ENCODE measurements at places on chromosomes 1 and 21.

- no peak overlapping the region for H3K27ac ChIP-seq
- no peaks in the 10 kb centered on the region for H3K36me3 ChIP-seq
- DNase-seq: no peak
- no peaks in the 10 kb centered on the region for H3K27me3 ChIP-seq
- H3K4me1 ChIP-seq: no peaks in the 10 kb centered on the region
- H3K4me3 ChIP-seq: no peak overlapping the region
These were observed 244.3 kb downstream of the BARHL2 start for GRCh38 chr1:90472775-90473174.

DNA sequence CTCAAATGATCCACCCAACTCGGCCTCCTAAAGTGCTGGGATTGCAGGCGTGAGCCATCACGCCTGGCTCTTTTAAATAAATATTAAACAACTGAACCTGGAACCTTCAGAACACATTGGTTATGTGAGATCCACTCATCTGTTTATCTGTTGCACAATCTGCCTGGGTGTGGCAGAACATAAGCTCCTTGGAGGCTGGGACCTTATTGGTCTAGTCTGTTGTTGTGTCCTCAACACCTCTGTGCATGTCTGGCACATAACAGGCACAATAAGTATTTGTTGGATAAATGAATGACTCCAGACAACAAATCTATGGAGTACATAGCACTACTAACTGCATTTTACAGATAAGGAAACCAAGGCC lies 4.1 kb upstream of the NBL1 start:
- H3K4me3 ChIP-seq: no peak overlapping the region
- no peak for DNase-seq
- peaks cover 7% of the 10 kb centered on the region for H3K4me1 ChIP-seq
- no peaks in the 10 kb centered on the region for H3K36me3 ChIP-seq
- peaks cover 6% of the 10 kb centered on the region for H3K27me3 ChIP-seq
- H3K27ac ChIP-seq: no peak overlapping the region

DNA sequence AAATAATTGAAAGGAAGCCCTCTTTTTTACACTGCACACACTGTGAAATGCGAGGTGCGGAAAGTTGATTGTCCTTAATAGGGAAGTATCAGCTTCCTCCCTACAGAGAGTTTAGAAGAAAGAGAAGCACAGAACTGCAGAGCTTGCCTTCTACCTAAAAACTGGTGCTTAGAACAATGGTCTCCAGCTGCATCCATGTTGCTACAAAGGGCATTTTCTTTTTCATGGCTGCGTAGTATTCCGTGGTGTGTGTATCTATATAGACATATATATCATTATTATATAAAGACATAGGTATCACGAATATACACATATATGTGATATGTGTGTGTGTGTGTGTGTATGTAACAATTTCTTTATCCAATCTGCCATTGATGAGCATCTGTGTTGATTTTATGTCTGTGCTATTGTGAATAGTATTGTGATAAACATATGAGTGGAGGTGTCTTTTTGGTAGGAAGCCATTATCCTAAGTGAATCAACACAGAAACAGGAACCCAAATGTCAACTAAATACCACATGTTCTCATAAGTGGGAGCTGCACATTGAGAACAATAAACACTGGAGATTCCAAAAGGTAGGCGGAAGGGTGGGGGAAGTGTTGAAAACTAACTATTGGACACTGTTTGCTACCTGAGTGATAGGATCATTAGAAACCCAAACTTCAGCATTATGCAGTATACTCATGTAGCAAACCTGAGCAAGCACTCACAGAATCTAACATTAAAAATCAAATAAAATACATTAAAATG lies 290.0 kb upstream of the RUNX1 start:
- H3K4me3 ChIP-seq: no peak overlapping the region
- no peak overlapping the region for H3K27ac ChIP-seq
- H3K27me3 ChIP-seq: no peaks in the 10 kb centered on the region
- H3K4me1 ChIP-seq: no peaks in the 10 kb centered on the region
- H3K36me3 ChIP-seq: no peaks in the 10 kb centered on the region
- DNase-seq: no peak

- no peak overlapping the region for H3K27ac ChIP-seq
- no peak overlapping the region for H3K4me3 ChIP-seq
- no peaks in the 10 kb centered on the region for H3K36me3 ChIP-seq
- no peaks in the 10 kb centered on the region for H3K27me3 ChIP-seq
These were observed 147.8 kb upstream of the MAGI3 start for GRCh38 chr1:113242481-113242880.

- peak; percentile 12 for DNase-seq
- peaks cover 1% of the 10 kb centered on the region for H3K36me3 ChIP-seq
- no peak overlapping the region for H3K4me3 ChIP-seq
These were observed 980 bp upstream of the AHCYL1 start for GRCh38 chr1:109983380-109984189.

GRCh38 chr1:181737056-181737455 lies 253.7 kb downstream of the CACNA1E start:
- no peak for DNase-seq
- H3K27me3 ChIP-seq: no peaks in the 10 kb centered on the region
- no peaks in the 10 kb centered on the region for H3K4me1 ChIP-seq
- H3K27ac ChIP-seq: no peak overlapping the region
- no peak overlapping the region for H3K4me3 ChIP-seq

- H3K4me3 ChIP-seq: no peak overlapping the region
- H3K27me3 ChIP-seq: no peaks in the 10 kb centered on the region
- no peak for DNase-seq
- no peaks in the 10 kb centered on the region for H3K36me3 ChIP-seq
- no peak overlapping the region for H3K27ac ChIP-seq
These were observed 28.8 kb upstream of the SYDE2 start for GRCh38 chr1:85229574-85230097.

DNA sequence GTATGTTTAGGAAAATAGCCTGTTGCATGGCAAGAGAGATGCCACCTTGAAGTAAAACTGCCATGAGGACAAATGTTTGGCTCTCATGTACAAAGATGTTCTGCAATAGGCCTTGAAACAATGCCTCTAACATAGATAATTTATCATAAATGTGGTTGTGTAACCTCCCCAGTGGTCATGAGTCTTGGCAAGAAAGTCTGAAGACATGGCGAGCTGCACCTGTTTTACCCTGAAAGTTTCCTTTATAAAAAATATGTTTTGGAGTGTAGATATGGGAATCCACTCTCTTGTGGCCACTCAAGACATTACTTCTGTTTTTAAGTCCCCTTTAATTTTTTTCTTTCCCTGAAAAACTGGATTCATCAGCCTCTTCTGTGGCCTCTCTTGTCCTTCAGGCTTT lies 2217.1 kb downstream of the NCAM2 start:
- no peak for DNase-seq
- H3K27me3 ChIP-seq: no peaks in the 10 kb centered on the region
- no peak overlapping the region for H3K27ac ChIP-seq
- H3K36me3 ChIP-seq: no peaks in the 10 kb centered on the region
- no peaks in the 10 kb centered on the region for H3K4me1 ChIP-seq
- no peak overlapping the region for H3K4me3 ChIP-seq

- no peaks in the 10 kb centered on the region for H3K4me1 ChIP-seq
- no peaks in the 10 kb centered on the region for H3K36me3 ChIP-seq
These were observed 1254.8 kb downstream of the AMY1C start for GRCh38 chr1:105004515-105004914.

- no peak for DNase-seq
- no peaks in the 10 kb centered on the region for H3K27me3 ChIP-seq
- H3K27ac ChIP-seq: no peak overlapping the region
These were observed 40.3 kb downstream of the SPAG17 start for GRCh38 chr1:118144684-118145083.

GRCh38 chr21:46320331-46320801 lies 3.3 kb downstream of the C21orf58 start:
- H3K36me3 ChIP-seq: no peaks in the 10 kb centered on the region
- DNase-seq: no peak
- no peaks in the 10 kb centered on the region for H3K27me3 ChIP-seq
- peak overlapping the region; percentile 93 for H3K27ac ChIP-seq
- H3K4me1 ChIP-seq: peaks cover 22% of the 10 kb centered on the region
- H3K4me3 ChIP-seq: no peak overlapping the region

- H3K27me3 ChIP-seq: no peaks in the 10 kb centered on the region
- no peak overlapping the region for H3K27ac ChIP-seq
- H3K4me1 ChIP-seq: no peaks in the 10 kb centered on the region
- no peak overlapping the region for H3K4me3 ChIP-seq
These were observed 58.6 kb upstream of the NTPCR start for GRCh38 chr1:232891656-232892317.

DNA sequence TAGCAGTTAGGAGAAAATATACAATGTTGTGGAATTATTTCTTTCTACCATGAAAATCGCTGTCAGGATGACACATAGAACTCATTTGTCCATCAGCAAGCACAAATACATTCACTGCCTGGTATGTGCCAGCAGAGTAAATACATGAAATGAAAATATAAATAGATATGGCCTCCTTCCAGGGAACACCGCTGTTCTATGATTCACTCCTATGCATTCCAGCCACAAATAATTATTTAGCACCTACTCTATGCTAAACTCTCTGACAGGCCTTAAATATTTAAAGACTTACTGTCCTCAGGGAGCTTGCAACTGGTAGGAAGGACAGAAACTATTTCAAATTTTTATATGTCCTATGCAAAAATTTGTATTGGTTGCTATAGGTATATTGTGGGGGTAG lies 975.0 kb upstream of the NCAM2 start:
- DNase-seq: no peak
- no peak overlapping the region for H3K4me3 ChIP-seq
- no peak overlapping the region for H3K27ac ChIP-seq
- no peaks in the 10 kb centered on the region for H3K27me3 ChIP-seq

GRCh38 chr1:40240390-40240789 lies 7.3 kb upstream of the TMCO2 start:
- H3K36me3 ChIP-seq: peaks cover 23% of the 10 kb centered on the region
- no peak overlapping the region for H3K4me3 ChIP-seq
- DNase-seq: no peak
- peaks cover 16% of the 10 kb centered on the region for H3K4me1 ChIP-seq

DNA sequence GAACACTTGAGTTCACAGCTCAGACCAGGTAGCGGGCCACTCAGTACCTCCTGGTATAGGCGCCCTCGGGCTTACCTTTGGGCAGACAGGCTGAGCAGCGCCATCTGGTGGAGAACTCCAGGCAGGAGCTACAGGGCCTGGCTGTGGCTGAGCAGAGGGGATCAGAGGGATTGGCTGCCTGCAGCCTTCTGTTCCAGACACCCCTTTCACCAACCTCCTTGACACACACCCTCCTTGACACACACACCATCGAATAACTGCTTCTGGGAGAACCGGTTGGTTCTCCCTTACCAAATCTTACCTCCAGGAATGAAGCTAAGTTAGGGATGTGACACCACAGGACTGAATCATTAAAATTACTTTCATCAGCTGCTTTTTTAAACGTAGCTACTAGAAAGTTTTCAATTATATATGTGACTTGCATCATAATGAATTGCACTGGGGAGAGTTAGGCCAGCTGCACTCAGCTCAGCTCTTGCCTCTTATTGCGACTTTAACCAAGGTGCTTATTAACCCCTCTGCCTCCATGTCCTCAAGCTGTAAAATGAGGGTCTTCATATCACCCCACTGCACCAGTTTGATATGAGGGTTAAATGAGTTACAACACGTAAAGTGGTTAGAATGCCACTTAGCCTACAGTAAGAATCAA lies 6.6 kb downstream of the LIN28A start:
- H3K27ac ChIP-seq: no peak overlapping the region
- peak; percentile 75 for DNase-seq
- peaks cover 20% of the 10 kb centered on the region for H3K27me3 ChIP-seq
- H3K4me3 ChIP-seq: no peak overlapping the region
- no peaks in the 10 kb centered on the region for H3K36me3 ChIP-seq
- H3K4me1 ChIP-seq: no peaks in the 10 kb centered on the region

DNA sequence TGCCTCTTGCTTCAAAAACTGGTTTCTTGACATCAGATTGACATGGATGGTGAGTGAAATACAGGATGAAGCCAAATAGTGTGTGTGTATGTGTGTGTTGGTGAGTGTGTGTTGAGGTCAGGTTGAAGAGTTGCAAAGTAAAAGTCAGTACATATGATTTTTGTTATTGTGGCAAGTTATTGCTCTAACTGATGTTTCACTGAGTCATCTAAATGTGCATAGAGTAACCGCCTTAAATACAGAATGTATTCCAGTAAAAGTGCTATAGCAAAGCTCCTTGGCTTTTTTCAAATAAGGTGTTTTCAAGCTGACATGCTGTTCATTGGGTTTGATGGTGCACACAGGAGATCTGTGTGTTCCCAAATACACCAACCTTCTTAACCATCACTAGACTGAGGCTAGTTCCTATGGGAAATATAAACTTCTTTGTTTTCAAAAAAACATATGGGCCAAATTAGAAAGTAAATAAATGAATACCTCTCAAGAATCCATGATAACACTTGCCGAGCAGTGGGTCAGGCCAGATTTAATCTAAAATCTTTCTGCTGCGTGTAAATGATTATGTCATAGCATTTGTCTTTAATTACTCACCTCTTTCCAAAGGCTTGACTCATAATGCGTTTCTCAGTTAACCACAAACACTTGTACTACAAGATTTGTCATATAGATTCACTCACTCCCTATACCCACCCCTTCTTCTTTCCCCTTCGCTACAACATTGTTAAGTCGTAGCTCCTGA lies 151.1 kb downstream of the LYPLAL1 start:
- H3K27me3 ChIP-seq: no peaks in the 10 kb centered on the region
- H3K27ac ChIP-seq: no peak overlapping the region
- H3K4me3 ChIP-seq: no peak overlapping the region
- no peaks in the 10 kb centered on the region for H3K4me1 ChIP-seq
- no peak for DNase-seq

Data from CD8-positive, alpha-beta memory T cell (primary cell).